ENCODE measurements at places on chromosomes 2 and 18. TPM values are rescaled to one million over a fixed set of nuclear protein-coding genes. Genes with fewer than 3 reads are reported as not detected.

VSNL1 gene
- total RNA-seq: 7.7 TPM

SERPINB11 gene
- total RNA-seq: 16.6 TPM

DNA sequence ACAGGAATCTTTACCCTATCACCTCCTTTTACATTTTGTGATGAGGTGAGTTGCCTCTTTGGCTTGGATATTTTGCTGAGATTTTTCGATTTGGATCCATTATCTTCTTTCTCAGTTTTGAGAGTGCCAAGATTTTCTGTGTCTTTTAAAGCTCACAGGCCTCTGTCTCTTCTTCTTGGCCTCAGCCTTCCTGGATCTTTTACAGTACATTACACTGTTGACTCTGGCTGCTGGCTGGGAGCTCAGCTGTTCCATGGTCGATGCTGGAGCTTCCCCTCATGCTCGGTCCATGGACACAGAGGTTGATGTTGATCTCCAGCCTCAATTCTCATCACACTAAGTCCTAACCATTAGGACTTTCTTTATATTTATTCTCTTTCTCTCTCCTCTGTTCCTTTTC lies 332.8 kb upstream of the UBE2E3 start:
- DNase-seq: peak; percentile 75

- no peak for DNase-seq
These were observed 282.7 kb downstream of the DLGAP1 start for GRCh38 chr18:4172196-4173100.

- DNase-seq: no peak
These were observed 215.3 kb upstream of the DSEL start for GRCh38 chr18:67731851-67732250.

DNA sequence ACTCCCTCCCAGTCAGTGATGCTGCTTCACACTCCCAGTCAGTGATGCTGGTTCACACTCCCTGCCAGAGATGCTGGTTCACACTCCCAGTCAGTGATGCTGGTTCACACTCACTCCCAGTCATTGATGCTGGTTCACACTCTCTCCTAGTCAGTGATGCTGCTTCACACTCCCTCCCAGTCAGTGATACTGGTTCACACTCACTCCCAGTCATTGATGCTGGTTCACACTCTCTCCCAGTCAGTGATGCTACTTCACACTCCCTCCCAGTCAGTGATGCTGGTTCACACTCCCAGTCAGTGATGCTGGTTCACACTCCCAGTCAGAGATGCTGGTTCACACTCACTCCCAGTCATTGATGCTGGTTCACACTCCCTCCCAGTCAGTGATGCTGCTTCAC lies 34.3 kb upstream of the KCNG2 start:
- no peak for DNase-seq

Data from umbilical cord (tissue), 2 donors.